Non-pigmented ciliary epithelial cell (primary cell): ENCODE measurements at places on chromosomes 7 and 10.
A peak's percentile ranks its signal among the peaks of the same experiment; 100 is the strongest.

GRCh38 chr7:101993311-101993710 lies 175.9 kb downstream of the CUX1 start:
- DNase-seq, result no peak

- no peak for DNase-seq
Measured at GRCh38 chr7:10707519-10707918, 266.2 kb upstream of the PHF14 start.

DNA sequence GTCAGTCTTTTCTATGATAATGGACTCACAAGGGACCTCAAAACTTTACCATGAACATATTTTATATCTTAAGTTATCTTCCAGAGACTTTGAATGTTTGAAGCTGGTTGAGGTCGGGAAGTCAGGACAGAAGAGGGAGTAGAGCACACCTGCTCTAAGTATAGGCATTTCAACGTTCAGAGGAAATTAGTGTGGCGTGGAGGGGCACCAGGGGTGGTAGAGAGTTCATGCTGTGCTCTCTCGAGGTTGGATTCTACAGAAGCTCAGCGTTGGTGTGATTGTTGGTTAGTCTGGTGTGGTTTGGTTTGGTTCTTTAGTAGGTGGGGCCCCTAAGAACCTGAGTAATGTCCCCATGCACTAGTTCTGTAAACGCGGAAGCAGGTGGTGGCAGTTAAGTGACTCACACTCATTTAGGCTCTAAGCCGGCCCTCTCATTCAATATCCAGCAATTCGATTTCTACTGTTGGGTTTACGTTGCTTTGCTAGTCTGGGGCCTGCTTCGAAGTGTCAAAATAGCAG lies 19.8 kb downstream of the CNTNAP2 start:
- no peak for DNase-seq

- no peak for DNase-seq
Measured at GRCh38 chr7:85125651-85126131, 61.2 kb downstream of the SEMA3D start.

DNA sequence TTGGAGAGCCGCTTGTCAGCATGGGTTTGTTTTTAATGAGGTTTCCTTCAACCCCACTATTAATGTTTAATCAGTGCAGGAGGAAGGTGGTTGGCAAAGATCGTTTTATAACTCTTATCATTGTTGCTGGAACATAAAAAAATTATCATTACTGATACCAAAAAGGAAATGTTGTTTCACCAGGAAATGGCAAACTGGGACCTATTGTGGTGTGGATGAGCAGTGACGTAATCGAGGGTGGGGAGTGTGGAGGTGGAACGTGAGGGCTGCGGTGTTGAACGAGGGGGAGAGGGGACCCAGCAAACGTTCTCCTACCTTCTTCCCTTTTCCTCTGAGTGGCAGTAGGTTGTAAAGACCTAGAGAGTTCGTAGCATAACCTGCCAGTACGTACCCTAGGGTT lies 71.9 kb upstream of the TOMM7 start:
- DNase-seq, result no peak

DNA sequence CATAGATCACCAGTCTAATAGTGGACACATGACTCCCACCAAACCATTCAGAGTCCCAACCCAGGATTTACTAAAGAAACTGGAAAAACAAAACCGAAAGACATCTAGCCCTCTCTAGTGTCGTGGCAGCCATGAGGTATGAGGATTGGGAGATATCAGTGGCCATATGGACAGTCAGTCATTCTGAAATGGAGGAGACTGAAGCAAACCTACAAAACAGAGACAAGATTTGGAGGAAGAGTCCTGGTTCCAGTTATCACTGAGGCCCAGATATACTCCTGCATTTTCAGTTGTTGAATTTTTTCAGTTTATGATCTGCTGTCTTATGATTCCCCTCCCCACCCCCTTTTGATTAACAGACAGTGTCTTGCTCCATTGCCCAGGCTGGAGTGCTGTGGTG lies 9.1 kb upstream of the RALA start:
- DNase-seq, result no peak

GRCh38 chr7:158740013-158740656 lies 35.5 kb upstream of the NCAPG2 start:
- peak; percentile 84 for DNase-seq

DNA sequence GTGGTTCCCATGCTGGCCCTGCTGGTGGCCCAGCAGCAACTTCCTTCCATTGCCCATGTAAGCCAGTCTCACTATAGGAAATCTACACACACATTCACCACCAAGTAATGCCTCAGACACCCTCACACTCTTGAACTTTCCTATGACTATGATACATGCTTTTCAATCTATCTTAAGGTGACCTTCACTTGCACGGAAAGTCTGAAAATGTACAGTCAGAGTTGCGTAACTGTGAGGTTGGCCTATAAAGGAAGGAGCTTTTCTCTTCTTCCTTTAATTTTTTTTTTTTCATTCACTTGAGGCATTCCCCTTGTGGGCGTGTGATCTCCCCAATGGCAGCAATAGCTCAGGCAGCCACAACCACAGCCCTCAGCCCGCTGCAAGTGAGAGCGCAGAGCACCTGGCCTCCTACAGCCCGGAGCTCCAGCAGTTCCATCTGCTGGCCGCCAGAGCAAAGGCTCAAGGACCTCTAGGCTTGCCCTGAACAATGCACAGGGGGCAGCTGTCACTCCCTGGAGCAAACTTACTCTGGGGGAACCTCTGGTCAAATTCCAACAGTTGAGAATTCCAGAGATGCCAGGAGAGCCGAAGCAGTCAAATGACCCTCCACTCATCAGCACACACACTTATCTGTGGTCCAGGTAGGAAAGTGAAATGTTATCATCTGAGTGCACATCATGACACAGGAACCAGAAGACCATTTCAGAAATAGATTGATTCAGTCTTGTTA lies 123.1 kb upstream of the ADO start:
- no peak for DNase-seq

DNA sequence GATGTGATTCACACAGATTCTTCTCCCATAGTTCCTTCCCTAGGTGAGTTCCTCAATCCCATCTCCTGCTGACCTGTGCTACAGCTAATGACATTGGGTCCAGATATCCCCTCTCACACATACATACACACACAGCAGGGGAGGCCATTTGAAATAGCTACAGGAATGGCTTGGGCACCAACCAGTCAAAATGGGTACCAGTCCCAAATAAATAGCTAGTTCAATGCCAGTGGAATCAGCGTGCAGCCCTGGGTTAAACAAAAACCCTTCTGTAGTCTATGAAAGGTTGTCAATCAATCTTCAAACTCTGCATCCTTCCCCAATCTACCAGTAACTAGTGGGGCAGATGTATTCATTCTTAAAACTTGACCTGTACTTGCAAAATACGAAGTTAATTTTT lies 9.3 kb downstream of the PNLIPRP2 start:
- no peak for DNase-seq

GRCh38 chr10:132371641-132372081 lies 25.3 kb upstream of the PWWP2B start:
- DNase-seq, result no peak

DNA sequence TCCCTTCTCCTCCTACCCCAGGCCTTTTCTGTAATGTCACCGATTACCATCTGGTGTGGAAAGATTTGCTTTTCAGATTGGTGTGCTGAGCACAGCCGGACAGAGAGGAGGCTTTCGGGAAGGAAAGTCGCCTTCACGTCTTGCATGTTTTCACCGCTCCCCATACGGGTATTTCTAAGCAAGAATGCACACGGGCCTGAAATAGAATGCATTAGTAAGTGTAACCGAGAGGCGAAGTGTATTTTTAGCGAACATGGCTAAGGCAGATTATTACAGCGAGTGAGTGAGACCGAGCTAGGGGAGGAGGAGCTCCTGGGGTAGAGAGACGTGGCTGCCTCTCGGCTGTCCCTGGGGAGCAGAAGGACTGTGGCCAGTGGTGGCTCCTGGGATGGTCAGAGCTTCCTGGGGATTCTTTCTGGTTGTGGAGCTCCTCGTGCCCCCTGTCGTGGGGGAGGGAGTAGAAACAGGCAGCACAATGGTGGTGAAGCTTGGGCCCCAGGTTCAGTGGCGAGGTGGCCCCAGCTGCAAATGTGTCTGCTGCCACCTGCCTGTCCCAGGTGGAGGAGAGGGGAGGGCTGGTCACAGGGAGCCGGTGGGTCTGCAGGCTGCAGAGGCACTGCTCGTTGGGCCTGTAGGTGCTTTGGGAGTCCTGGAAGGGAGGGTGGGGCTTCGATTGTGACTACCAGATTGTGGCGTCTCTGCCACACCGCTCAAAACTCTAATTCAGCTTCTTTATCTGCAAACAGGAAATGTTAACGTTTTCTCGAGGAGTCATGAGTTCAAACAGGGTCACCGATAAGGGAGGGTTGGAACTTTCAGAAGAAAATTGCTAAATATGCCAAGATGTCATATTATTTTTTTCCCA lies 135.8 kb downstream of the CAMK1D start:
- no peak for DNase-seq

DNA sequence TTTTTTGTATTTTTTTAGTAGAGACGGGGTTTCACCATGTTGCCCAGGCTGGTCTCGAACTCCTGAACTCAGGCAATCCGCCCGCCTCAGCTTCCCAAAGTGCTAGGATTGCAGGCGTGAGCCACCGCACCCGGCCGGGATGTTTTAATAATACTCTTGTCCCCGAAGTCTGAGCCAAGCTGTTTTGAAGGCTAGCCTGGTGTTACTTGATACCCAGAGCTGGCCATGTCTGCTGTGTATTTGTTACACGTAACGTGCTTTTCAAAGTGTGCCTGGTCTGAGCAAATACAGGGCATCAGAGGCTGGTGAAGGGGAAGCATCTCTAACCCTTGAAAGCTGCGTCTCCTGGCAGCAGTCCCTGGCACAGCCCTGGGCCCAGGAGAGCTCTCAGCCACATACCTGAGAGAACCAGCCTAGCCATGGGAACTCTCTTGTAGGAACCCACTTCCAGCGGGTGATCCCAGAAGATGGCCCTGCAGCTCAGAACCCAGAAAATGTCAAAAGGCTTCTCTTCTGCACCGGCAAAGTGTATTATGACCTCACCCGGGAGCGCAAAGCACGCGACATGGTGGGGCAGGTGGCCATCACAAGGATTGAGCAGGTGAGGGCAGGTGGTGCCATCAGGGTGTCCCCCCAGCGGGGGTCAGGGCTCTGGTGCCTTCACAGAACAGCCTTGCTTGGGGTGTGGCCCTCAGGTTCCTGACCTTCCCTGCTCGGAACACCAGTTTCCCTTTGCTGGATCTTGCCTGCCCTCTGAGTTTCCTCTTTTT lies 41.7 kb upstream of the ZMIZ2 start:
- no peak for DNase-seq

- DNase-seq, result no peak
Measured at GRCh38 chr10:108069096-108069495, 904.6 kb upstream of the SORCS1 start.

GRCh38 chr7:65983965-65984658 lies 2.1 kb upstream of the GUSB start:
- DNase-seq, result no peak

- DNase-seq, result no peak
Measured at GRCh38 chr7:130734815-130735716, 1.1 kb upstream of the KLF14 start.

DNA sequence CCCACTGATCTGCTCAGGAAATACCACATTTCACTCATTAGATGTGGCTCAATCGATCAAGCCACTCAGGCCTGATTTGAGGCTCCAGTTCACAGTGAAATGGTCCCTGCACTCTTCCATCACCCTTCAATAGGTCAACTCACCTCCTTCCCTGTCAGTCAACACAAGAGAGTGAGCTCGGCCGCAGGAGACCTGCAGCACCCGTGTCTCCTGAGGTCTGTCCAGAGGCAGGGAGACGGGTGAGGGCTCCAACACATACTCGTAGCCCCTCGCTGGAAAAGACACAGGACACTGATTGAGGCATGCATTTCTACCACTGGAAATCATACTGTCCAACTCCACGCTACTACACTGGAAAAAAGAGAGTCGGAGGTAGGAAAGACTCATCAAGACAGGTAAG lies 7.1 kb downstream of the RCC1L start:
- DNase-seq, result no peak

- peak; percentile 68 for DNase-seq
Measured at GRCh38 chr10:87767253-87767652, 50.8 kb downstream of the ATAD1 start.

GRCh38 chr10:62765726-62766125 lies 38.8 kb upstream of the ADO start:
- no peak for DNase-seq

- no peak for DNase-seq
Measured at GRCh38 chr7:15000157-15000556, 97.6 kb upstream of the DGKB start.

GRCh38 chr10:124614003-124614659 lies 130.0 kb downstream of the FAM53B start:
- no peak for DNase-seq

DNA sequence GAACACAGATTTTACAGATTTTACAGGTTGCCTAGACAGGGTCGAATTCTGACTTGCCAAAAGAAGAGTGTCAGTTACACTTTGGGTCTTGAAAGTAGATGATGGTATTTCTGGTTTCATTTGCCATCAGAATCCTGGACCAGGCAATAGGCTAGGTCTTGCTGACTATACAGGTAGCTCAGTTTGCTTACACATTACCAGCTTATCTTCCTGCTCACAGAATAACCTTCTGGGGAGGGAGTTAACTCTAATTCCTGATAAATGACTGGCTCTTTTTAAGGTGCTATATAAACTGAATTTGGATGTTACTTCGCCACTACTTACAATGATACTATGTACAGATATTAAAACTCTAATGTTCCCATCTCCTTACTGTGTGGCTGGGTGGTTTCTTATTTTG lies 39.8 kb downstream of the GBF1 start:
- DNase-seq, result no peak

DNA sequence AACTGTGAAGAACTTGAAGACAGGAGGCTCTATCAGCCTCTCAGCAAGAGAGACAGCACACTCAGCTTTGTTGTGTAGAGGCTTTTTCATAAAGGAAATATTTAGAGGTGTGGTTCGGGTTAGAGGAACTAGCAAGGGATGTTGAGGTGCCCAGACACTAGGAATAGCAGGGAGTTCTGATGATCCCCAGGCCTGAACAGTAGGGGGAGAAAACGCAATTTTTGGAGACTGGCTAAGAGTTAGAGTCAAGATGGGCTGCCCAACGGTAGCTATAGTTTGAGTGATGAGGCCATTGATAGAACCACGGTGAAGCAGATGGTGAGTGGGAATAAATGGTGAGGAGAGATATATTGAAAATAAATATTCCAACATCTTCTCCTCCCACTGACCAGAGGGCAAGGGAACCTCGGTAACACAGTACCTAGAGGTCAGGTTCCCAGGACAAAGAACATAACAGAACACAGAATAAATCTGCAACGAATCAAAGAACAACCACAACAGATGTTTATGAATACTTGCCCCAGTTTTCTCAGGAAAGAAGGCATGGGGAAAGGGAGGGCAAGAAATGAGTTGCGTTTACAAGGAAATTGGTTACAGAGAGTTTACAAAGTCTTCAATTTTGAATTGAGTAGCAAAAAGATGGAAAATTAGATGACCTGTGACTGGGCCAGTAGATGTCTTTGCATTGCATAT lies 24.2 kb upstream of the BPGM start:
- DNase-seq, result no peak

GRCh38 chr7:18357691-18358090 lies 137.9 kb upstream of the HDAC9 start:
- DNase-seq, result no peak
